ENCODE measurements at places on chromosomes 6 and 20. TPM values are rescaled to one million over a fixed set of nuclear protein-coding genes. Genes with fewer than 3 reads are reported as not detected.

The ME1 gene
- 49.6 TPM for total RNA-seq

The GNMT gene
- total RNA-seq = not detected

The HSF2 gene
- total RNA-seq = 31.6 TPM

- no peak for DNase-seq
Measured at GRCh38 chr6:87917886-87918285, 129.8 kb upstream of the SPACA1 start.

GRCh38 chr6:65638047-65638831 lies 68.8 kb downstream of the EYS start:
- DNase-seq = peak; percentile 20

DNA sequence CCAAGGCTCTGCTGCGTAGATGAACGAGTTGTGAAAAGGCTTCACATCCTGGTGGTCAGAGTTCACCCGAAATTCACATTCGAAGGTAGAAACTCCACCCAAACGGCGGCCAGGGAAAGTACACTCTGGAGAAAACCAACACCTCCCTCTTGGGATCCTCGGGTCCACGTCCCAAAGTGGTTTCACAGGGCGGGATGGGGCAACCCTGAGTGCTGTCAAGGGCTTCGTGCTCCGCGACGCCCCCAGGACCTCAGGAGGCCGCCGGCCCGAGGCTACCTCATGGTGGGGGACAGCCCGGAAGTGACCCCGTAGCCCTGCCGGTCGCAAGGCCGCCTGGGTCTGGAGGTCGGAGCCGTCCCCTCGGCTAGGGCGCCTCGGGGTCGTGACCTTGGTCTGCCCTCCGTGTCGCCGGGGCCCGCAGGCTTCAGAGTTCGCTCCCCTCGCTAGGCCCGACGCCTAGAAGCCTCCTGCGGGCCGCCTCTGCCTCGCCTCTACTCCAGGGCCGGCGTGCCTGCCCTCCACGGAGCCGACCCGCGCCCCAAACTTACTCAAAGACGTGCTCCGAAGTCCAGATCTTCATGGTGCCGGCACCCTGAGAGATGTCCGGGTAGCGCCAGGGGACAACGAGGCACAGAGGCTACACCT lies at the start of gene PRELID3B:
Gene PRELID3B (minus strand): TSS at position 636 of the 645 bp plus-strand sequence. CDS start 56 bp downstream, at position 580.
- no peak for DNase-seq

- DNase-seq = no peak
Measured at GRCh38 chr6:7112741-7113313, 5.1 kb downstream of the RREB1 start.

DNA sequence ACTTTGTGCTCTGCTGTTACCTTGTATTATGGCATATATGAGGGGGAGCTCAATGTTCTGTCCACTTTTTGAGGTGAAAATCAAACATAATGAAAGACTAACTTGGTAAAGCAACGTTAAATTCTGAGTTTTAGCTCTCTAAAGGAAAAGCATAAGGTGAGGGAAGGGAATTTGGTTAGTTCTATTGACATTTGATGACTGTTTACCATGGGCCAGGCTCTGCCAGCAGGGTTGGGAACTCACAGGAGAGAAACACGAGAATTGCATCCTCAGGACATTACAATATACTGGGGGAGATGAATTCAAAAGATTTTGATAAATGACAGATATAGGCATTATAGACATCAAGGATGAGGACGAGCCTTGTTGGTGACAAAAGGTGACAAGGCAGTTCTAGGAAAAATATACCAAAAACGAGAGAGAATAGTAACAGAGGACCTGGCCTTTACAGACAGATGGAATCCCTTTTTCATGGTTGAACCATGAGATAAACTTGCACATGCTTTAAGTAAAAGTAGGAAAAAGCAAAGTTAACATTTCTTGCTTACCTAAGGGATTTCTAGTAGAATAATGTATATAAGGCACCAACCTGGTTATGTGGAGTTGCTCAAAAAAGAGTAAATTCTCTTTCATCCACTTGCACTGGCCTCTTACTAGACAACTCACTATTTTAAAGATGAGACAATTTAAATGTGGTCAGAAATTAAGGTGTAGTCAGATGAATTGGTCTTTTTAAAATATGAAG lies 191.4 kb downstream of the NKAIN2 start:
- DNase-seq = no peak

Data from H4 (cell line).